SHP77 (cell line): ENCODE measurements at places on chromosomes 2 and 18.

DNA sequence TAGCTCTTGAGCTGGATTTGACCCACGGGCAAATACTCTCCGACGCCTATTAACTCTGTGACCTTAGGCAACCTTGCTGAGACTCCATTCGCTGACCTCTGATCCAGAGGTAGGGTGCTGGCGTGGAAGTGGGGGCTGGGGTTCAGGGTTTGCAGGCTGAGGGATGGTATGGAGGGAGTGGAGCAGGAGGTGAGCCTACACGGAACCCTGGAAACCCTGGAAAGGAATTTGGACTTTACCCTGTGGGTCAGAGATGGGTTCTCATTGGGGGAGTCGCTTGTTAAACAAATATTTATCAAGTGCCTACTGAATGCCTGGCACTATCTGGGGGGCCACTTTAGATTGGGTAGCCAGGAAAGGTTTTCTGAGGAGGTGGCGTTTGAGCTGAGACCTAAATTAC lies 58.2 kb upstream of the FZD7 start:
- DNase-seq: no peak

- no peak for DNase-seq
Measured at GRCh38 chr2:197908990-197909776, 104.8 kb downstream of the PLCL1 start.

- DNase-seq: no peak
Measured at GRCh38 chr2:212454149-212454548, 84.5 kb downstream of the ERBB4 start.

DNA sequence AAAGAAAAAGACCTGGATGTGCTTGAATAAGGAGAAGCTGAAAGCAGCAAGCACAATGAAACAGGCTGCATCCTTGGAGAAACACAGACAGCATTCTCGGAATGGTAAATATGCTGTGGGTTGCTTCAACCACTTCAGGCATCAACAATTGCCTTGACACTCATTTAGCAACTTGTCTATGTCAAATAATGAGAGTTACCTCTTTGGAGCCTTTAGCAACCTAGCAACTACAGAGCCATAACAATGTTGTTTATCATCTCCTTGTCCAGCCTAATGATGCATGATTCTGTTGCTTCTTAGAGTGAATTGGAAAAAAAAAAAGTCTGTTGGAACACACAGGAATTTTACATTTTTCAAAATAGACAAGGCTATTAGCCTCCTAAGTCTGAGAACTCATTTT lies 410.6 kb downstream of the PIK3C3 start:
- DNase-seq: no peak

GRCh38 chr2:233422050-233422639 lies 67.9 kb downstream of the DGKD start:
- peak; percentile 78 for DNase-seq

- no peak for DNase-seq
Measured at GRCh38 chr2:99615247-99615771, 125.5 kb upstream of the REV1 start.

GRCh38 chr2:83578405-83578804 lies 880.7 kb downstream of the SUCLG1 start:
- DNase-seq: no peak

GRCh38 chr18:2513616-2514015 lies 57.7 kb downstream of the METTL4 start:
- DNase-seq: peak; percentile 26

DNA sequence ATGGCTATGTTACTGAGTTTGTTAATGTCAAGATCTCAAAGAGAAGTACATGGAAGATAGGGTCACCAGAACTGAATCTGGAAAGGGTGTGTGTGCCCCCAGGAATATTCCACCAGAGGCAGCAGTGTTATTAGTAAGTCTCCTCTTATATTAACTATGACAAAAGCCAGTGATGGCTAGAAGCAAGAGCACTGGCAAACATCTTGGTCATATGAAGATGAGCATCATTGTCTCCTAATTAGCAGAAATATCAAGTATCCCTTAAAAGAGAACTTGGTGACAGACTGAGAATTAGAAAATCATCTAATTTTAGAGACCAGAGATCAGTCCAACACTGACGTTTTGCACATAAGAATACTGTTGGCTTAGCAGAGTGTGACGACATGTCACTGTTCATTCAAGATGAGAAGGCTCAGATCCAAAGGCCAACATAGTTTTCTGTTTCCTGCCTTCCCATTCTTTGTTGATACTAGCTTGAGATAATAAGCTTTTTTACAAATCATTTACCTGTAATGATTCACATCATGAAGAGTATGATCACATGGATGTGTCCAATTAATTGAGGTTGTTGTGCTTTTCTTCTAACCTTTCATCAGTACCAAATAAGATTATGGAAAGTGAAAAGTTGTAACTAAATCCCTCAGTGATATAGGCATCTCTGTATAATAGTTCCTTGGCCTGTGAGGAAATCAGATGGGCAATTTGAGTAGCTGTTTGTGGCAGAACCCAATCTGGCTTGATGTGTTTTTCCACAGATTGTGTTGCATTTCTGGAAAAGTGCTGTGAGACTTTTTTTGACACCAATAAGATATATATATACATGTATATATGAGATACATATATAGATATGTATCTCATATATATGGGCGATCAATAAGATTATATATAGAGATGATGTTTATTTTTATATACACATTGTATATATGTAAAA lies 44.5 kb downstream of the MAPRE2 start:
- DNase-seq: no peak

DNA sequence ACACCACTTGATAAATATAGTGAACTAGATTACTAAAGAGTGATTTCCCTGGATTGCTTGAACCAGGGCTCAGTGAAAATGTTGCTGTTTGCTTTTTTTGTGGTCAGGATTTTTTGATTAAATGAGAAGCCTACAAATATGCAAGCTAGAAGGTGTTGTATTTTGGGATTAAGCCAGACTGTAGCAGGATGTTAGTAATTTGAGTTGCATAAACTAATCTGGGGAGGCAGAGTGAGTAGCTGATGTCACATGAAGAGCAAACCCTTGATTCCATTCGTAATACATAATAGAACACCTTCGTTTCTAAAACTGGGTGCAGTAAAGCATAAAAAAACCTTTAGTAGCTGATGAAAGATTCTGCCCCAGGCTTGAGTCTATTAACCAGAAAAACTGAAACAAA lies 32.0 kb downstream of the NEDD4L start:
- DNase-seq: no peak

GRCh38 chr2:188189356-188189755 lies 102.3 kb upstream of the GULP1 start:
- no peak for DNase-seq
